G401 (cell line): ENCODE measurements at places on chromosomes 16 and 17.
A peak's percentile ranks its signal among the peaks of the same experiment; 100 is the strongest.

DNA sequence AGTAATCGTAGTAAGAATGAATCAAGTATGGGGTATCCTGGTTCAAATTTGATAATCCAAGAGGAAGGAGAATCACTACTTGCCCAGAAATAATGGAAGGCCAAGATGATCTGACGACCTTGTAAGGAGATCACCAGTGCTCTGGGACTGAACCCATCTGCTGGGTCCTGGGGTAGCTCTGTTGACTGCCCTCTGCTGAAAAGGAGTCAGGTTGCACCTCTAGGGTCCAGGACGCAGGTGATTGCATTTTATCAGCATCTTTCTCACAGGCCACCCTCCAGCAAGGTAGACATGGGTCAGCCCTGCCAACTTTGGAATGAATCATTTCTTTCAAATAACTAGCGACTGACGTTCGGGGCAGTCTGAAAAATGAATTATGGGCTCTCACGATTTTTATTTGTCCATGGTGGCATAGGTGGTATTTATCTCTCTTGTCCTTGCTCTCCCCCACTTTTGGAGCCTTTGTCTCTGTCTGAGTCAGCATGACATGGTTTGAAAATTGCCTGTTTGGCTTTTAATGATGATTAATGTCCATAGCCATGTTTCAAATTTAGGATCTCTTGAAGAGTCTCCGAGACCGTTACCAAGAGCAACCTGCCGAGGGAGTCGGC, 163.7 kb downstream of the MSI2 start:
- no peak for DNase-seq

GRCh38 chr17:37147301-37147812, 198.6 kb downstream of the AATF start:
- DNase-seq, result no peak

DNA sequence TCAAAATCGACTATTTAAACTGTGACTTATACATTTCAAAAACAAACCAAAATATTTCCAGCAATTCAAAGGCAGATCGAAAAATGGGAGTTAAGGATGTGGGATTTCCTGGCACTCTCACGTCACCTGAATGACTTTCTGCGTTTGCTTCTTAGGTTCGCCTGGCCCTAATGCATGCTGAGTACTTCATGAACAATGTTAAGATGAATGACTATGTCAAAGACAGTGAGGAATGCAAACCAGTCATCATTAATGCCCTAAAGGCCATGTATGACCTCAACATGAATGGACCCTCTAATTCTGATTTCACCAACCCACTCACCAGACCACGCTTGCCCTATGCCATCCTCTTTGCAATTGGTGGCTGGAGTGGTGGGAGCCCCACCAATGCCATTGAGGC, 7.3 kb downstream of the KLHL10 start:
- DNase-seq, result no peak

DNA sequence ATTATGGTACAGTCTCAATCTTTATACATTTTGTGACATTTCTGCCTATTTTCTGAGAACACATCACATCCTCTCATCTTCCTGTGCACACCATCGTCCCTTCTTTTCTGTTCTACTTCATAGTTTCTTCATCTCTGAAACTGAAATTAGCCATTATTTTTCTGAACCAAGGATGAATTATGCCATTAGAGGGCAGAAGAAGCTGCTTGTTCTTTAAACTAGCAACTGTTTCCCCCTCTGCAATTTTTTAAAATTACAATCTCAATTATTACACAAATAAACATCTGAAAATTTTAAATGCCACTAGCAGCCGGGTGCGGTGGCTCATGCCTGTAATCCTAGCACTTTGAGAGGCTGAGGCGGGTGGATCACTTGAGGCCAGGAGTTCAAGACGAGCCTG, 41.3 kb downstream of the RBBP6 start:
- peak; percentile 46 for DNase-seq

GRCh38 chr17:17737961-17738894, 57.0 kb downstream of the RAI1 start:
- no peak for DNase-seq
